ENCODE measurements at places on chromosomes 3 and 15.
A peak's percentile ranks its signal among the peaks of the same experiment; 100 is the strongest.

GRCh38 chr15:84003791-84004503 is 231.6 kb upstream of the GOLGA6L4 start:
- DNase-seq, result no peak

- DNase-seq, result no peak
Measured at GRCh38 chr3:53056442-53056841, 10.6 kb upstream of the SFMBT1 start.

GRCh38 chr15:63449731-63450130 is 54.7 kb upstream of the USP3 start:
- no peak for DNase-seq

DNA sequence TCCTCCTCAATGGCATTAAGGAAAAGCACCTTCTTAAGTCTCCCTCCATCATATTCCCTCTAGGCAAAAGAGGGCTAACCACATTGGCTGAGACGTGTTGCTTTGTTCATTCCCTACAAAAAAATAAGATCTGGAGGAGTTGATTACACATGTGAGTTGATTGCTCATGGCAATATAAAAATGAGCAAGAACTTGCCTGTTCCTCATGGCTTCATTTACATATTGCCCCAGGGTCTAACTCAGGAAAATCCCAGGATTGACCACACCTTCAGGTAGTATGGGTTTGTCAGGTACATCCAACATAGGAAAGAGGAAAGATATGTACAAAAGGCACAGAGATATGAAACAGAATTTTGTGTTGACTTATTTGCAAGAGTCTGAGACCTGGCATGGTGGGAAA is 35.5 kb downstream of the NFKBIZ start:
- no peak for DNase-seq

- DNase-seq, result no peak
Measured at GRCh38 chr3:133461291-133461690, 61.4 kb downstream of the BFSP2 start.

DNA sequence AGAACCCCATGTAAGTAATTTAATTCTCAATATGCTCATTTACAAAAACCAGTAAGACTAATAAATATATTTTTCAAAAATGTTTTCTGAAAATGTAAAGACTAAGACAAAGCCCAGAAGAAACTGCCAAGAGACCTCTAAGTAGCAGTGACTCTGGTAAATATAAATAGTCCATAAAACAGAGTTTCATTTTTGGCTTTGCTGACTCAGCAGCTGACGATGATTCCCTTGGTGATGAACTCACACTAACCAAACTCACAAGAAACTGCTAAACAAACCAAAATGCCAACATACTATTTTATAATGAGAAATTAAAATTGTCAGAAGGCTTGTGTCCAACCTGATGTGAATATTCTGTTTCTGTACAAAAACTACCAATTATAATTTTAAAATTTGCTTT is 31.5 kb upstream of the IMPG2 start:
- DNase-seq, result peak; percentile 24

- DNase-seq, result no peak
Measured at GRCh38 chr3:66860771-66861170, 137.3 kb upstream of the KBTBD8 start.

DNA sequence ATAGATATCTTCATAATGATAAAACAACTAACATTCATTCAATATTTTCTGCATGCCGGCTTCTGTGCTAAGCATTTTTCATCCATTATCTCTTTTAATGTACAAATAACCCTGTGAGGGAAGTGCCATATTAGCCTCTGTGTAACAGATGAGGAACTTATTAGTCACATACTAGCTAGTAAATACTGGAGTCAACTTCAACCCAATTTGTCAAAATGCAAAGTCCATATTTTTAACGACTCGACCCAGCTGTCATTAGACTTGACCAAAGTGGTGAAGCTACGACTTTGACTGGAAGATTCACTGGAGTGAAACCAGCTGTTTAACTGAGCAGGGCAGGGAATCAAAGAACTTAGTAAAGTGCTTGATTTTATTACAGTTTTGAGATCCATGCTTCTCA is 41.6 kb downstream of the PARP15 start:
- no peak for DNase-seq

GRCh38 chr3:47295976-47296375 is 13.2 kb downstream of the KLHL18 start:
- no peak for DNase-seq

- no peak for DNase-seq
Measured at GRCh38 chr3:158091531-158091930, 14.7 kb downstream of the SHOX2 start.

GRCh38 chr3:143840636-143841035 is 7.6 kb downstream of the SLC9A9 start:
- DNase-seq, result no peak

- no peak for DNase-seq
Measured at GRCh38 chr3:52851348-52851747, 16.5 kb upstream of the MUSTN1 start.

DNA sequence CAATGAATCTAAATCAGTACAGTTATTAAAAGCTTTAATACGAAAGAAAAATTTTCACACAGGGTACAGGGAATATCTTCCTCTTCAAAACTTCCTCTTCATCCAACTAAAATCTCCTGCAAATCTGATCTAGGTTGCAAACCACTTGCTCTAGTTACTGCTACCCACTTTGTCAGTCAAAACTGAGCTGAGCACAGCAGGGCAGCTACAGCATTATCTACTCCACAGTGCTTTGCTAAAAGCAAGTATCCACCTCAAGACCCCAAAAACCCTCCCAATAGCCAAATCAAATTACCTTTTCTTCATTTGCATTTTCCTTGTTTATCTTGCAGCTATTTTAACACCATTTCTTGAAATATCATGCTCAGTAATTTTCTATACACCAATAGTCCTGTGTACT is 14.7 kb downstream of the ZNF280D start:
- no peak for DNase-seq

DNA sequence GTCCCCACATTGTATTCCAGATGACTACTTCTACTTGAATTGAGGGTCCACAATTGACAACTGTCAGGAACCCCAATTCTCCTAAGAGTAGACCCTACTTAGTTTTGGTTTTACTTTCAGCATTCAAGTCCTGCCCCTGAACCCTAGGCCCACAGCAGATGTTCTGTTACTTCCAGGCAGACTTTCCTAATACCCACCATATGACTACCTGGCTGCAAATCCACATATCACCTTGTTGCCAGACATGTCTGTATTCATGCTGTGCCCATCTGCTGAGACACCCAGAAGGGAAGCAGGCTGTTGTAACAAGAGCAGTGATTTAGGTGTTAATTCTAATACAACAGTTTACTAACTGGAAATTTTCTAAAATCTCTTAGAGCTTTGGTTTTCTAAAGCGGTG is 235.1 kb upstream of the CCDC54 start:
- no peak for DNase-seq

- no peak for DNase-seq
Measured at GRCh38 chr3:6273878-6274277, 587.0 kb upstream of the GRM7 start.

DNA sequence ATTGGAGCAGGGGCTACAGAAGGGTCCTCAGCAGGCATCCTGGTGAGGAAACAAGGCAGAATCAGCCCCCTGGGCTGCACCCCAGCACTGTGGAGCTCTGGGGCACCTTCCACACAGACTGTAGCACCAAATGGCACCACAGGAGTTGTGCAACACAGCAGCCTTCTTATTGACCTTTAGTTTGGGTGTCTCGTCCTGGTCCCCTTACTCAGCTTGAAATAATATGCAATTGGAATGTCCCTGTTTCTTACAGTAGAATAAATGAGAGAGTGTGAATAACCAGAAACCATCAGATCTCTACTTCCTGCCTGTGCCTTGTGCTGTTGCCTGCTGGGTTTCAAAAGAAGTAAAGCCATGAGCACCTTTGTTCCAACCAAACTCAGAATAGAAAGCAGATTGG is 44.5 kb downstream of the RPLP1 start:
- DNase-seq, result no peak

DNA sequence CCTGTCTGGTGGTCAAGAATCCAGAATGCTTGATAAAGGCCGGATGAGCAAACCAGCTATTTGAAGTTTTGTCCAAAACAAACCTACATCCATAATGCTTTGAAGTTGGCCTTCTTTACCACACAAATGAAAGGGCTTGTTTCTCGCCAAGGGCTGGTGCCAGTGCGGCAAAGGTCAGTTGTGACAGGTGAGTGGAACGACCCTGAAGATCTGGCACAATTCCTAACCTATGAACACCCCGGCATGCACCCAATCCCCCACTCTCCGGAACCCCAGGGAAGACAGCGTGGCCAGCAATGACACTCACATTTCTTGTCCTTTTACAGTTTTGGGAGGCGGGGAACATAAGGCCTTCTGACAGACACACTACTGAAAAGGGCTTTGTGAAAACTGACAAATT is 90.6 kb downstream of the ATP10A start:
- DNase-seq, result no peak

- DNase-seq, result no peak
Measured at GRCh38 chr3:191963182-191963581, 502.2 kb downstream of the PYDC2 start.

- DNase-seq, result no peak
Measured at GRCh38 chr3:56878074-56878473, 76.3 kb upstream of the ARHGEF3 start.

DNA sequence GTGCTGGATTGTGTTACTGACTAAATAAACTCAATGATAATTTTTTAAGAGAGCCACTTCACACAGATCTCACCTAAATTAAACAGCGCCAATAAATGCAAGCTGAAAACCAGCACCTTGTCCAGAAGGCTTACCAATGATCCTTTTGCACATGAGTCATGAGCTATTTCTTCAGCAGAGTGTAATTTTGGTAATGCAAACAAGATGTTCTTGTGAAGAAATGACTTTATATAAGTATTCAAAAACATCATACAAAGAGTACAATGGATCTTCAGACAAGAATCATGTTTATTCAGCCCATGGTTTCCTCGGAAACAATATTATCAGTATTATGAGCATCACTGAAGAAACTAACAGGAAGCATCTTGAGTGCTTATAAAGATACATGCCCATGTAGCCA is 263.8 kb upstream of the UBE2E2 start:
- peak; percentile 45 for DNase-seq

DNA sequence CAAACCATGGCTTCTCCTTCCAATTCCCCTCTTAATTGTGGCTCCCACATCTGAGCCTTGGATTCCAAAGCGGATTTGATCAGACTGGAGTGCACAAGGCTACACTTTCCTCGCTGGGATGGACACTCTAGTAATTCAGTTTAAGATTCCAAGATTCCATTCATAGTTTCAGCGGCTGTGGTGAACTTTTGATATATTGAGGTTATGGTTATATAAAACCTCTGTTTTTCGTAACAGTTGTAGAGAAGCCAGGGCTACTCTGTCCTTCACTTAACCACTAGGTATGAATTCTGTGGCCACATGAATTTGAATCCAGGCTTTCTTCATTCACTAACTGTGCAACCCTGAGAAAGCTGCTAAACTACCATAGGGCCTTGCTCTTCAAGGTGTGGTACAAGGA is 67.9 kb upstream of the KY start:
- DNase-seq, result no peak

DNA sequence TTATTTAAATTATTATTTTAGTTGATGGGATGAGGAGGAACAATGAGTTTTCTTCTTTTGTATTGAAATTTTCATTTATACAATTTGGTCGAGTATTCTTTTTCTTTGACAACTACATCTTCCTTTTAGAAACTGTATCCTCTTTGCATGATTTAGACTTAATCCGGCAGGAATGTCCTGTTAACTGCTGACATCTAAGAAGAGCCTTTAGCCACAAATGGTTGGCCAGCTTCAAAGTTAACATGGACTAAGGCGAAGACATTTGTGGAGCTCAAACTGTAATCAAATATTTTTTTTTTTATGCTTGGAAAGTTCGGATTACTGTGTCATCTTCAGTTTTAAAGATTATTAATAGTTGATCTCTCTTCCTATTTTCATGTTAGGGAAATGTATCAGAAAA is 43.2 kb downstream of the RIOX2 start:
- DNase-seq, result no peak

DNA sequence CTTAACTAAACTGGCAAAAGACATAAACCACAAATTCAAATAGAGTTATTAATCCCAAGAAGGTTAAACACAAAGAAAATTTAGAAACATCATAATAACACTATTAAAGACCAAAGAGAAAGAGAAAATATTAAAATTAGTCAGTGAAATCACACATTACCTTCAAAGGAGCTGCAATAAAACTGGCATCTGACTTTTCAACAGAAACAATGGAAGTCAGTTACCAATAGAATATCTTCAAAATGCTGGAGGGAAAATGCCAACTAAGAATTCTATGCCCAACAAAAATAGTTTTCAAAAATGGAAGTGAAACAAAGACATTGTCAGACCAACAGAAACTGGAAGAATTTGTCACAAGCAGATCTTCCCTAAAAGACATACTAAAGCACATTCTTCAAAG is 68.7 kb upstream of the RNF7 start:
- no peak for DNase-seq

GRCh38 chr3:98563661-98564281 is 29.6 kb downstream of the CPOX start:
- DNase-seq, result no peak

DNA sequence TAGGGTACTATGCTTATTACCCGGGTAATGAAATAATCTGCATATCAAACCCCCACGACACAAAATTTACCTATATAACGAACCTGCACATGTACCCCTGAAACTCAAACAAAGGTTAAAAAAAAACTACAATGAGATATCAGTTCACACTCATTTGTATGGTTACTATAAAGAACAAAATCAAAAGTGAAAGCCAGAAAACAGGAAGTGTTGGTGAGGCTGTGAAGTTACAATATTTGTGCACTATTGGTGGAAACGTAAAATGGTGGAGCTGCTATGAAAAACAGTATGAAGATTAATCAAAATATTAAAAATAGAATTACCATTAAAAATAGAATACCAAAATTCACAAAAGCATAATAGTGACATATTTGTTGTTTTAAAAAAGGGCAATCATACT is 128.9 kb downstream of the ZIC1 start:
- DNase-seq, result no peak

GRCh38 chr3:71453822-71454511 is 129.6 kb downstream of the FOXP1 start:
- DNase-seq, result no peak

GRCh38 chr3:171673951-171674350 is 136.3 kb downstream of the PLD1 start:
- no peak for DNase-seq

DNA sequence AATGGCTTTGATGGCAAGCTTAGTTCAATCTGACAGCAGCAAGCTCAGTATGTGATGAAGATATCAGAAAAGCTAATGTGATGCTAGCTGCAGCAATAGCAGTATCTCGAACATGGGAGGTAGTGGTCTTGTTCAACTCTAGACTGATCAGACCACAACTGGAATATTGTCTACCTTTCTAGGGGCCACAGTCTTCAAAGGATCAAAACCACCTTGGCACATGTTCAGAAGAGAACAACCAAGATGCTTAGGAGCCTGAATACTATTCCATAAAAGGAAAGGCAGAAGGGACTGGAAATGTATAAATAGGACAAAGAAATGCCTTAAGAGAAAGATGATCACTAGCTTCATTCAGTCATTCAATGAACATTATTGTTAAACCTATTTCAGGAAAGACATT is 2.3 kb downstream of the C3orf70 start:
- DNase-seq, result no peak

- DNase-seq, result no peak
Measured at GRCh38 chr3:57169108-57169507, 4.0 kb upstream of the IL17RD start.

All from stromal cell of bone marrow (primary cell).